CD4-positive, alpha-beta T cell treated with Interleukin-15 for 1 hour (primary cell): ENCODE measurements at places on chromosomes 1 and 21.

DNA sequence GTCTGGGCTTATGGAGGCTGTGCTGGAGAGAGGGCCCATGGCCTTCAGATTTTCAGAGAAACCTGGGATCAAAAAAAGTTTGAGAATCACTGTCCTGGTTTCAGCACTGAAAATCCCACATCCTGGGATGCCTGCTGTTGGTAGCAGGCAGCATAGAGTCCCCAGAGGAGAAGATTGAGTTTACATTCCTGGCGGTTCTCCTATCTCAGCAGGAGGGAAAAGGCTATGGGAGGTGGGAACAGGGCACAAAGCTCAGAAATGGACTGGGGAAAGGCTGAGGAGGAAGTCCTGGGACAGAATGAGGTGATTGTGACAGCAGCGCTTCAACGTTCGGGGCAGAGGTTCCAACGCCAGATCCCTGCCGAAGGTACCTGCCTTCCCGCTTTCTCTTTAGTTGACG is 103.4 kb downstream of the ETS2 start:
- no peak for DNase-seq

- DNase-seq: no peak
Measured at GRCh38 chr1:35560256-35561225, 2.9 kb downstream of the NCDN start.

DNA sequence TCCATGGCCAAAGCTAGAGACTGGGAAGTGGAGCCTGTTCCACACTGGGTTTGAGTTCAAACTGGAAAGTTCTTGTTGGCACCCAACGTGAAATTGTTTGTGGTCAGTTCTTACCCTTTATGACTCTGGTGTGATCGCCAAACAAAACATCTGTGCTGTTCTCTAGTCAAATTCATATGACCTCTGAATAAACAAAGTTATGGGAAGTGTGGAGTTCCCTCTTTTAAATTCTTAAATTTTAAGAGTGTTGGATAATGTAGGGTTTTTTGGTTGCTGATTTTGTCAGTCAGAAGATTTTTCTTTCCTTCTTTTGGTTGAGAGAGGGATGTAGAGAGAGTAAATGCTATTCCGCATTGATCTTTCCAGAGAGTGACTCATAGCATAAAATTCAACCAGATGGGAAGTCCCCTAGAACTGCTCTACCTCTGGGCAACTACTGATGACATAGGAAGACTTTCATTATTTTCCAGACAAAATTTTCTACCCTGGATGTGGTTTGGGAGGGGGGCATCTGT is 36.4 kb downstream of the CHML start:
- no peak for DNase-seq

DNA sequence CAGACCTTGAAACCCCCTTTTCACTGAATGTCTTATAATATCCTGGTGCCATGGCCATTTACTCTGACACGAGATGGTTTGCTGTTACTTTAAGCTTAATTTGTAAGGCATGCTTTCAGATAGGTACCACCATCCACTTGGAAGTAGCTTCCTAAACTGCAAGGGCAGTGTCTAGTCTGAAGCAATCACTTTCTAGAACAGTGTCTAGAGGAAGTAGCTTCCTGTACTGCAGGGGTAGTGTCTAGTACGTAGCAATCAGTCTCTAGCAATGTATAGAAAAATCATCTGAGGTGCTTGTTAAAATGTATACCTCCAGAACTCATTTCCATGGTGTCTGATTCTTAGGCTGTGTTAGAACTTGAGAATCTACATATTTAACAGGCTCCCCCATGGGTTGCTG is 42.5 kb downstream of the ZBTB40 start:
- no peak for DNase-seq

GRCh38 chr1:27517907-27518718 is 28.1 kb upstream of the WASF2 start:
- DNase-seq: no peak

DNA sequence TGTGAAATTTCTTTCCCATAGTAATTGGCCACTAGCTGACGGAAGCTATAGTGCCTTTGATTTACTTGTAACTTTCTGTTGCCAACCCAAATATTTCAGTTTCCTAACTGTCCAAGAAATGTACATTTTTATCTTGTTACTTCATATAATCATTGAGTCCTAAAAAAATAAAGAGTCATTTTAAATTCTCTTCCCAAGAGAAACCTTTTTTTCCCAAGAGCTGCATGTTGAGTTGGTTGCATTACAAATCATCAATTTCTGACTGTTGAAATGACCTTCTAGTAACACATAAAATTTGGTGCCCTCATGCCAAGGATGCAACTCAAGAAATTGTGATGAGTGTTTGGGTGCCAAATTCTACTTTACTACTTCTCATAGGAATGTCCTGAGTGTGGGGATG is 61.0 kb downstream of the HMCN1 start:
- DNase-seq: no peak

GRCh38 chr1:169712309-169712631 is 850 bp upstream of the SELL start:
- DNase-seq: no peak

DNA sequence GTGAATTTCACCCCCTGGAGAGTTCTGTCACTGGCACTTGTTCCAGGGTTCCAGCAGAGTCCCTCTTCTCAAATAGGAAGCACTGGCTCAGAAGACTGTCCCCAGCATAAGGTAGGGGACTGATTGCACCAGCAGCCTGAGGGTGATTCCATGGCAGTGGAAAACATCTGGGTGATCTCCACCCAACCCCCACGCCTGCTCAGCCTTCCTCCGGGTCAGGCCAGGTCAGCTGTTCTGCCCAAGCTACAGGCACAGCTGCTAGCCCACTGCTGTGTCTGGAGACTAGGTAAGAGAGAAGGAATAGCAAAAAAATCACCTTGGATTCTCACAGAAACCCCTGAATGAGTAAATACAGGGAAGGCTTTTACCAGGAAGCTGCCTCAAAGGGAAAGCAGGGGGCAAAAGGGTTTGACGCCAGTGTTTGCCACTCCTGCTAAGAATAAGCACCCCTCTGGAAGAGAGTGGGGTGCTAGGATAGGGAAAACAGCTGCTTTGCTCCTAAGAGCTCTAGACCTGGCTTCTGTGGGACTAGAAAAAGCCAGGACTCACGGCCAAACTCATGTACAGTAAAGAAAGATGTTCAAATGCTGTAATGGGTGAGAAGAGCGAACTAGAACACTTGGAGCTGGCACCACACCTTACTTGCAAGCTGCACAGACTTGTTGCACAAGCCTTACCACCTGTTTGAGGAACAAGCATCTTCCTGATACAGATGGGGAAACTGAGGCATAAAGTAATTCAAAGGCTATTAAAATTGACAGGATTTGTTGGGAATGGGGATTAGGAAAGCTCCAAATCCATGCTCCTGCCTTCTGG is 1.0 kb upstream of the DENND2D start:
- no peak for DNase-seq

DNA sequence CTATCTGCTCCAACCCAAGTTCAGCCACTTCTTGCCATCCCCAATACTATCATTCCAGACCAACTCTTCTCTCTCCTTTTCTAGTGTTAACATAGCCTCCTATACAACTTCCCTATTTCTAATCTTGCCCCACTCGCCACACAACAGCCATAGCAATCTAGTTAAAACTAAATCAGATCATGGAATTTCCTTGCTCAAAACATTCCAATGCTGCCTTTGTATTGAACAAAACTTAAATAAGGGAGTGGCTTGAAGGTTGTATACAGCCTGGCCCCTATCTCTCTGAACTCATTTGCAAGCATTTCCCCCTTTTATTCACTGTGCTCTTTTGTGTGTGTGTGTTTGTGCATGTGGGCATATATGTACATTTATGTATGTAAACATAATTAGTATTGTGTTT is 118.1 kb upstream of the SGIP1 start:
- no peak for DNase-seq

DNA sequence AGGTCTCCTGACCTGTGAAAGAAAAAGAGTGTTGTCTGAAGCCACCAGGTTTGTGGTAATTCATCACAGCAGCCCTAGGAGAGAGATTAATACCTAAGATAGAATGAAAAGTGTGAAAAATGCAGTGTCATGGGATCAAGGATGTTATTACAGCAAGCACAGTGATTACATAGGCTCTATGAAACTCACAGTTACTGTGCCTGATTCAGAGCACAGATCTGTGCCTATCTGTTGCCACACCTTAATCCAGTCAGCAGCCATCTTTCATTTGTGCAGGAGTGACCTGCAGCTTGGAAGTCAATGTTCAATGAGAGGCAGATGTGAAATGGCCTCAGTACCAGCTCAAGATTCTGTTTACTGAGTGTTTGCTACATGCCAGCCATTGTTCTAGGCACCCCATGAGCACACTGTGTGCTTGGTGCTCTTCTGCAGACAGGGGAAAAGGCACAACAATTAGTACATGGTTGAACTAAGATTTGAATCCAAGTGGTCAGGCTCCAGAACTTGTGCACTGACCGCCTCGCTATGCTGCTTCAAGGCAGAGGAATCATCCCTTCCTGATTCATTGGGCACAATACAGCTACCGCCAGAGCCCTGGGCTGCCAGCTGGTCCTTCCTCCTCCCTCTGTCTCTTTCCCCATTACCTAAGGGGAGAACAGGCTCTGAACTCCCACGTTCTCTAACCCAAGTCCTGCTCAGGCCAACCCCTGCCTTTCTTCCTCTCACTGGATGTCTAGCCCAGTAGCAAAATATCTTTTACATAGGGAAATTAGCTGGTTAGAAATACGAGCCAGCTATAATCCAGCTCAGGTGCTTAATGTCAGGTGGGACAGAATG is 56.3 kb upstream of the NEK2 start:
- DNase-seq: no peak

GRCh38 chr1:112332176-112333150 is 63.6 kb upstream of the CTTNBP2NL start:
- no peak for DNase-seq

GRCh38 chr1:77888781-77889642 is 588 bp downstream of the NEXN start:
- DNase-seq: no peak

GRCh38 chr1:89721351-89721750 is 88.4 kb downstream of the LRRC8C start:
- DNase-seq: no peak

DNA sequence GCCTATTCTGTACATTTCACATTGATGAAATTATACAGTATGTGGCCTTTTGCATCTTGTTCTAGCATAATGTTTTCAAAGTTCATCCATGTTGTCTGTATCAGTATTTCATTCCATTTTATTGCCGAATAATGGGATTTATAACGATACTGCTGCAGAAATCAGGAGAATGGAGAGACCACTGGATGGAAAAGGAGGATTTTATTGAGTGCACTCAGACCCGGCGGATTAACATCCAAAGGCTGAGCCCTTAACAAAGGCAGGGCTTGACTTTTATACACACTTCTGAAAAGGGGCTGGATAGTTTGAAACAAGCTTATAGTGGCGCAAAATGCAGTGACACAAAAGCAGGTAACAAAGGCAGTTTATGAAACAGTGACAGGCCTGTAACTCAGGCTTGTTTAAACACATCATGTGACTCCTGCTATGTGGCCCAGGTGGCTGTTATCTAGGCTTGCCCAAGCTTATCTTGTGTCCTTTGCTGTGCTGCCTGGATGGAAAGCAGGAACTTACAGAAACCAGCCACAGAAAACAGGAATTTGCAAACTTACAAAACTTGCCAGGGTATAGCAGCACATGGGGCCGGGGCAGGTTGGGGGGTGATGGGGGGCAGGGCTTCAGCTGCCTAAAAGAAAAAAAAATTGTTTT is 32.8 kb upstream of the KCNJ15 start:
- DNase-seq: no peak

DNA sequence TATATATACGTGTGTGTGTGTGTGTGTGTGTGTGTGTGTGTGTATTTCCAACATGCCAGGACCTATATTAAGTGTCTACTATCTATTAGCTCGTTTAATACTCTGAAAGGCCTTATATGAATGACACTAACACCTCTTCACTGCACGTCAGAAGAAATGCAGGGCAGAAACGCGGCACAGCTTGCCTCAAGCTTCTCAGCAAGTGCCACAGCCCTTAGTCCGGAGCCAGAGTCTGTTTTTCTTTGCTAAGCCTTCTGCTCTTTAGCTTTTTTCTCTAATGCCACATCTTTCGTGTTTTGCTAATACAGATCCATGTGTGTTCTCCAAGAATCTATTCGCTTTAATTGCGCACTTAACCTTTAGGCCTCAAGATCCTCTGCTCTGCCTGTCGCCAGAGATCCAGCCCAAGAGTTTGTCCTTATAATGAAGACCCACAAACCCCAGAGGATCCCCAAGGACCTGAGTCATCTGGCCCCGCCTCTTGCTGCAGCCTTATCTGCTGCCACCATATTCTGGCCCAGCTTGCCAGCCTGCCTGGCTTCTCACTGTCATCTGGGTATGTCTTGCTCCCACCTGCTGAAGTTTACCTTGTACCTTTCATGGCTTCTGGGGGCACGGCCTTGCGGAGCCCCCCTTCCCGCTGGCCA is 2.0 kb upstream of the TRIM58 start:
- DNase-seq: no peak

GRCh38 chr21:44295646-44296045 is 4.2 kb upstream of the PFKL start:
- no peak for DNase-seq

- peak; percentile 31 for DNase-seq
Measured at GRCh38 chr1:74733604-74734484, 892 bp downstream of the TYW3 start.

GRCh38 chr1:179043907-179044306 is 18.2 kb downstream of the FAM20B start:
- no peak for DNase-seq

DNA sequence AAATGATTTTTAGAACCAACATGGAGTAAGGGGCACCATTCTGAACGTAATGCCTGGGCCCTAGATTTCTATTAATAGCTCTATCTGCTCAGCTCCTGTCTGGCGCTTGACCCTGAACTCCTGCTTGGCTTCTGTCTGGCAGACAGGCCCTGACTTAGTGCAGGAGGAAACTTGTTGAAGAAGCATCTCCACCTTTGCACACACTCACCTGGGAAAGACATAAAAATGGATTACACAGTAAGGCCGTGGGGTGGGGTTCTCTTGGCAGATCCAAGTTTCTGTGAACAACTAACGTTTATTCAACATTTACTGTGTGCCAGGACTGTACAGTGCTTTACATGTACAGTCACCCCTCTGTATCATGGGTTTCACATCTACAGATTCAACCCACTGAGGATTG is 62.1 kb upstream of the CNIH3 start:
- no peak for DNase-seq

DNA sequence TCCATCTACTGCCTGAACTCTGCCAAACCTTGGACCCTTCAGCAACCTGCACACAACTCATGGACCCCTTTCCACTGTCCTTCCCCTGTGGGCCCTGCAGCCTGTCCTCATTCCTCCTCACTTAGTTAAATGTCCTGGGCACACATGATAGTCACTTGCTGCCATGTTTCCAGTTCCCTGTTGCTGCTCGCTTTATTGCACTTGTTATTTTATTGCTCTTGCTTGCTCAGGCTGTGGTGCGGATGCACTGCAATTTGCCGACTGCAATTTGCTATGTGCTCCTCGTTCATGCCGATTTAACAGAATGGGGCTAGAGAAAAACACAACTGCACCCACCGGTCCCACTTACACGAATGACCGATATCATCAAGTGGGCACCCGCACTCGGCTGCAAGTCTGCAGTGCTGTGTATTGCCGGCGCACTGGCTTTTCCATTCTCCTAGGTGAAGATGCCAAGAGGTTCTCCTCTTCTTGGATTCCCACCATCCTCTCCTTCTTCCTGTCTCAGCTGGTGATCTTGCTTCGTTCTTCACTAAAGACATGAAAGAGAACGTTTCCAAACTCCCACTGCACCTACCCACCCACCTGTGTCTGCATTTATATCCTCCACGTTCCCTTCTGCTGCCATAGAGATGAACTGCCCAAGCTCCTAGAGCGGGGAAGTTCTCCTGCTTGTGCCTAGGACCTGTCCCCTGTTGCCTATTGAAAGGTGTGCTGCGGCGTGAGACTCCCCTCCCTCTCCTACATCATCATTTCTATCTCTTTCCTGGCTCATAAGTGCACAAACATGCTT is 45.4 kb upstream of the B3GALT5 start:
- DNase-seq: no peak
